ENCODE measurements at places on chromosomes 4 and X. TPM values are rescaled to one million over a fixed set of nuclear protein-coding genes. Genes with fewer than 3 reads are reported as not detected.

GRCh38 chr4:2671267-2671895 lies 84.8 kb downstream of the TNIP2 start:
- DNase-seq: no peak

DNA sequence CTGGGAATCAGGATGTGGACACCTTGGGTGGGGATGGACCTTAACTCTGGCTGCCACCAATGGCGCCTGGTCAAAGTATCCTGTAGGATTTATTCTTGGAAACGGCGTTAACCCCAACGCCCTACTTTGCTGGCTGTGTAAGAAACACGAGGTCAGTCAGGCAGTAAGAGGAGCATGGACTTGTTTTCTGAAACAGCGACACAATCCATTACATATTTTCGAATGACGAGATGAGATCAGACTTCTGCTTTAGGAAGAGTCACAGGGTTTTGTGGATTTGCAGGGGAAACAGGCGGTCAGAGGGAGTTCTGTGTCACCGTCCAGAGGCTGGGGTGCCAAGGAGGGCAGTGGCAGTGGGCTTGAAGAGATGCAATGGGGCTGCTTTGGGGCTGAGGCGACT lies 92.2 kb downstream of the TBL1X start:
- DNase-seq: no peak

DNA sequence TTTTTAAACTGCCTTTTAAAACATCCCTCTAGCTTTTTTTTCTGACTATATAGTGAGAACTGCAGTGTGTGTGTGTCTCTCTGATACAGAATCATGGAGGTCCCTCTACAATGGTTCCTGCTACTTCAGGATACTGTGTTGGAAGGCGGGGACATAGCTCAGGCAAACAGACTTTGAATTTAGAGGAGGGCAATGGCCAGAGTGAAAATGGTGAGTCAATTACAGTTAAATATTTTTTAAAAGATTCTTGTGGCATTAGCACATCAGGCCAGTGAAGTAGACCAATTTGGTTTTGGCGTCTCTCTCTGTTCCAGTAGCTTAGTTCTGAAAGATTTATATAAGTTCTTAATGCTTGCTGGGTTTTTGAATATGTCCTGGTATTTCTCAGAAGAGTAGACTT lies 47.1 kb downstream of the ALG13 start:
- DNase-seq: no peak

- peak; percentile 76 for DNase-seq
Measured at GRCh38 chrX:118839334-118839958, 15.8 kb downstream of the ZCCHC12 start.

DNA sequence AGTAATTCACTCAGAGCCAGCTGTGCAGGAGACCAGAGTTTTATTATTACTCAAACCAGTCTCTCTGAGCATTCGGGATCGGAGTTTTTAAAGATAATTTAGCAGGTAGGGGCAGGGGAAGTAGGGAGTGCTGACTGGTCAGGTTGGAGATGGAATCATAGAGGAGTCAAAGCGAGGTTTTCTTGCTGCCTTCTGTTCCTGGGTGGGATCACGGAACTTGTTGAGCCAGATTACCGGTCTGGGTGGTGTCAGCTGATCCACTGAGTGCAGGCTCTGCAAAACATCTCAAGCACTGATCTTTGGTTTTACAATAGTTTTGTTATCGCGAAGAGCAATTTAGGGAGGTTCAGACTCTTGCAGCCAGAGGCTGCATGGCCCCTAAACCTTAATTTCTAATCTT lies 63.6 kb downstream of the TRIM2 start:
- no peak for DNase-seq

DNA sequence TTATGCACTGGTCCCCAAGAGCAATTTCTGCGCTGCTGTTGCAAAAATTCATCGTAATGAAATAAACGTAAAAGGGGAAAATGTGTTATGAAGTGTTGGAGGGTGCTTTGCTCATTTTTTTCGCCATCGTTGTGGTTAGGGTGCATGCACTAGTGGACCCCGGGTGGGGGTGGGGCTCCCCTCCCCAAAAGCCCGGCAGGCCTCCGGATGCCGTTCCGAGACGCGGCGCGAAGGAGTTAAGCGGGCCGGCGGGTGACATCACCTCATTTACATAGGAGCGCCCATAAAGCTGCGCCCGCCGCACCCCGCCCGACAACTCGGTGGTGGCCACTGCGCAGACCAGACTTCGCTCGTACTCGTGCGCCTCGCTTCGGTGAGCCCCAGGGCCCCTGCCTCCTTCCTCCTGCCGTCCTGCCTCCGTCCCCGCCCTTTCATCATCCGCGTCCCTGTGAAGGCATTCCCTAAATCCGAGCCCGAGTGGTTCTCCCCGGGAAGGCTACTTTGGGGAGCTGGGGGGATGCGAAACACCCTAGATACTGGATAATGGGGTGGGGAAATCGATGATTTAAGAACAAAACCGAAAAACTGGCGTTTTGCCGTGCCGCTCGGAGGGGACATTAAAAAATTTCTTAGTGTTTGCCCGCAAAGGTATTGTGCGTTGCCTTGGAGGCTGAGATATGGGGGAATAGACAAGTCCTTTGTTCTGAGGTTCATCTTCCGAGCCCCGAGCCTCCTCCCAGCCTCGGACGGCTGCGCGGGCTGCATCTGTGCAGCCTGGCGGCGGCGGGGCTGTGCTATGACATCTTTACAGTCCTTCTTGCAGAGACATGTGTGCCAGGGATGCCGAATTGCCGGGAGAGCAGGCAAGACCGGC lies at the start of gene TMSB4X:
Gene TMSB4X (plus strand): TSS at position 315 of the 874 bp plus-strand sequence.
- peak; percentile 85 for DNase-seq

- no peak for DNase-seq
Measured at GRCh38 chr4:155271557-155271956, 63.1 kb downstream of the NPY2R start.

DNA sequence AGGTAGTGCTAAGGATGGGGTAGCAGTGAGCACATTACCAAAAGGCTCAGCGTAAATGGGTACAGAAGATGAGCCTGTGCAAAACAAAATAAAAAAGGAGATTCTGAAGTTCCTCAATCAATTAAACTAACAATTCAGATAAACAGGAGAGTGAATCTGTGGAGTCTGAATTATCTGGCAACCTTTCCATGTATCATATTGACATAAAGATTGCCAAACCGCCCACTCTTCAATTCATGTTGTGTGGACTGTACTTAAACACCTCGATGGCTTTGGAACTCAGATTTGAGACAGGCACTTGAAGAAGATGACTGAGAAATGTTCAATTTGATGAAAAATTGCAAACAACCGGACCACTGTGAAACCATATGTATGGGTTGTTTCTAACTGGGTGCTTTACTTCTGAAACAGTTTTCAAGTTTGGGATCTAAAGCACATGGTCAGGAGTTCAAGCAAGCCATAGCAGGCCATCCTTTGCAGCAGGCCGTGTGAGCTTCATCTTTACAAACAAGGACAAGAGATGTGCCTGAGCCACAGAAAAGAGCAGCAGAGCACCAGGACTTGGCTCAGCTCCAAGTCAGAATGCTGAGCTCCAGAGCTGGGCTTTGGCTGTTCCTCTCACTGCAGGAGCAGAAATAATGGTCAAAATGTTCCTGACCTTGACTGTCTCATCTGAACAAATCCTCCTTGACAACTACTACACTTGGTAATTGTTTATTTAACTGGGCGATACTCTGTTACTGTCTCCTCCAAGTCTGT lies 108.1 kb downstream of the MGST2 start:
- no peak for DNase-seq

DNA sequence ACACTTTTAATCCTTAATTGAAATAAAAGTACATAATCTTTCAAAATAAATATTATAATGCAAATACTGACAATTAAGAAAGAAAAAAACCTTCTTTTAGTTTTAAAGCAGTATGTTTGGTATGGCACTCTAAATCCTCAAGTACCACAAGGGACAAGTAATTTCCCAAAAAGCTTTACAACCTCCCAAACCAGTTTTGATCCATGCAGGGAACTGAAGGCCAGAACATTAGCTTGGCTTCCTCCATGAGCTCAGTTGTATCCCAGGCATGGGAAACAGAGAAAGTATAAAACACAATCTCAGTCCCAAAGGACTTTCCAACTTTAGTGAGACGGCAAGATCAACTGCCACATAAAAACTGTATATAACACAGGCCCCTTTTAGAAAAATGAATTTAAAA lies 82.2 kb downstream of the ZNF330 start:
- no peak for DNase-seq

DNA sequence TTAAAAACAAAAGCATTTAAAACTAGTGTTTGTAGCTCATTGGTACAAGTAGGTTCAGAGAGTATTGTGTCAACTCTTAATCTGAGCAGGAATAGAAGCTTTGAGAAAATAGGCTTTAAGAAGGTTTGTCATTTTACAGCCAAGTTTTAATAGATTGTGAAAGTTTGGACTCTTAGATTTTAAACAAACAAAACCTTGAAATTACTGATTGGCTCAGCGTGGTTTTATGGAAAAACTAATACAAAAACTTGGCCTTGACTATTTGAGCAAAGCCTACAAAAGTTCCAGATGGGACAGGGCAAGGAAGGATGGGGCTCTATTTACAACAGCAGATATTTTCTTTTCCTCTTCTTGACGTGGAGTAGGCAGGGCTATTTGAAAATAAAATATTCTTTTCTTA lies 16.5 kb downstream of the ZFX start:
- DNase-seq: no peak

DNA sequence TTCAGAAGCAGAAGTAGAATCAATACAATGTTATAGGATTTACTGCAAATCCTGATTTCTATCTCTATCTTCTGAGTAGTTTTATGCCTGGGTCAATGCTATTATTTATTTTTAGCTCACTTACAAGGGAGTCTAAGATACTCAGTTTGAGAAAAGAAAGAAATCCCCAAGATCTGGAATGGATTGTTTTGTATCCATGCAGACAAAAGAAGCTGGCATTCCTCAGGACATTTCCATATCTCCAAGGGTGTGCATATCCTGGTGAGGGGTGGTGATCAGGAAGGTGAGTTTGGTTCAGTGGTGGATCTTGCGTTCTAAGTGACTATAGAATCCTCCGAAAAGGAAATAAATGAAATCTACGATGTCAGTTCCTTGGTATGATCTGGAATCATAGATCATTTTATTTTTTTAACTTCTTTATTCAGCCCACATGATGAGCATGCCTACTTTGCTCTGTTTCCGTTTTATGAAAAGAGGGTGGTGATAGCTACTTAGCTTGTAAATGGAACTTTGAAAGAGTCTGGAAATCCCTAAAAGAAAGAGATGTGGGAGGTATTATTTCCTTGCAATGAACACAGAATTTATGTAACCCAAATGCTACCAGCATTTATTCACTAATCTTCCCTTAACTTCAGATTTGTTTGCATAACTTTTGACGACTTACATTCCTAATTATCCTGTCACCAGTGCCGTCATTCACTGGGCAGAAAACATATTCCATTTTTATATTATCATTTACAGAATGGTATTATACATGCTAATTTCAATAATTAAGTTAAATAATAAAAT lies 81.1 kb upstream of the RAPGEF2 start:
- DNase-seq: no peak

DNA sequence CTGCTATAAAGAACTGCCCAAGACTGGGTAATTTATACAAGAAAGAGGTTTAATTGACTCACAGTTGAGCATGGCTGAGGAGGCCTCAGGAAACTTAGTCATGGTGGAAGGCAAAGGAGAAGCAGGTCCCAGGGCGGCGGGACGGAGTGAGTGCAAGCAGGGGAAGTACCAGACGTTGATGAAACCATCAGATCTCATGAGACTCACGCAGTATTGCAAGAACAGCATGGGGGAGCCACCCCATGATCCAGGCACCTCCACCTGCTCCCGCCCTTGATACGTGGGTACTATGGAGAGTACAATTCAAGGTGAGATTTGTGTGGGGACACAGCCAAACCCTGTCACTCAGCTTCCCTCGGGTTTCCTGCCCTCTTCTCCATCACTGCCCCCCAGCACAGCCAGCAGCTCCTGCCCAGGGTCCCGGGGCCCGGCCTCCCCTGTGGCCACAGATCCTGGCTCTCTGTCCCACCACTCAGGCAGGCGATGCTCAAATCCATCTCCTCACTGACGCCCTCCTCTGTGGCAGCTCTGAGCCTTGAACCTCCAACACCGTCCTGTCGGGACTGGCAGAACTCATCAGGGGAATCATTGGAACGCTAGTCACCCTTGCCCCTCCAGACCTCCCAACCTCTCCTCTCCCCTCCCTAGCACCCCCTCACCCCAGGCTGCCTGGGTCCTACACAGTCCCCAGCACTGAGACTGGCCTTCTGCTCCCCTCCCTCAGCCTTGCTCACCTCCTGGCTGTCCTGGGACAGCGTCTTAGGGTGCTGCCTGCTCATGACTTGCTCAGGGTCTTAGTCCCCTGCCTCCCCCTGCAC lies 37.6 kb downstream of the FGFRL1 start:
- no peak for DNase-seq

- peak; percentile 36 for DNase-seq
Measured at GRCh38 chrX:3815896-3816664, 102.6 kb upstream of the PRKX start.

GRCh38 chrX:131988236-131988635 lies 34.9 kb upstream of the STK26 start:
- no peak for DNase-seq

DNA sequence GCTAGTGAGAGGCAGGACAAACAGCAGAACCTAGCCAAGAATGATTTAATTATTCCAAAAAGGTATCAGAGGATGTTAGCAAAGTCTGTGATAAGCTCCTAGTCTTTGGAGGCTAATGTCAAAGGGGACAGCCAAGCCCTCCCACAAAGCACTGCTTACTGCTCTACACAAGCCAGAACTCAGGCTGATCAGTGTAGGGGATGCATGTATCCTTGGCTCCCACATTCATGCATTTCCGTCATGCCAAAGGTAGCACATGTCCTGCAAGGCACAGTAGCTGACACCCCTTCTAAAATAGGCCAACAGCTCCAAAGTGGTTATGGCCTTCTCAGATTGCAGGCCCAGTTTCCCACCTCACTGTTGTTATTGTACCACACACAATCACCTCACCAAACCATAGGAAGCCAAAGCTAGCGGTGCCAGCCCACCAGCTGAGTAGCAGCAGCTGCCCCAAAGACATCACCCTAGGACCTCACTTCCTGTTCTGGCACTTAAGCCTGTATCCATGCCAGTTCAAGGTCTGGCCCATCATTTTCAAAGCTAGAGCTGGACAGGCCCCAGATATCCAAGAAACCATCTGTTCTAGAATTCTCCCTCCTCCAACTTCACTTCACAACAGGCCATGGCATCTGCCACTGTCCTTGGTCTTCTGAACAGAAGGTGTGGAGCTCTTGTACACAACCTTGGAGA lies 40.9 kb downstream of the TSPAN5 start:
- no peak for DNase-seq

GRCh38 chr4:38371391-38371851 lies 292.6 kb upstream of the KLF3 start:
- no peak for DNase-seq

GRCh38 chr4:1767770-1768366 lies 25.2 kb upstream of the FGFR3 start:
- no peak for DNase-seq

CT45A1 gene
- polyA plus RNA-seq: not detected

CFP gene
- 1.2 TPM for polyA plus RNA-seq

SMR3B gene
- polyA plus RNA-seq: not detected

TDO2 gene
- polyA plus RNA-seq: not detected

PPID gene
- polyA plus RNA-seq: 44.8 TPM

GLRA3 gene
- polyA plus RNA-seq: not detected

VEGFC gene
- 8.4 TPM for polyA plus RNA-seq

ATP11C gene
- 15.0 TPM for polyA plus RNA-seq

MAGEA8 gene
- 0.10 TPM for polyA plus RNA-seq

LANCL3 gene
- 0.26 TPM for polyA plus RNA-seq

GIMD1 gene
- polyA plus RNA-seq: not detected

FGF16 gene
- 2.2 TPM for polyA plus RNA-seq
